ENCODE measurements at places on chromosomes 4 and X.

- DNase-seq: no peak
Observed at GRCh38 chr4:12123707-12124106, 695.0 kb upstream of the HS3ST1 start.

DNA sequence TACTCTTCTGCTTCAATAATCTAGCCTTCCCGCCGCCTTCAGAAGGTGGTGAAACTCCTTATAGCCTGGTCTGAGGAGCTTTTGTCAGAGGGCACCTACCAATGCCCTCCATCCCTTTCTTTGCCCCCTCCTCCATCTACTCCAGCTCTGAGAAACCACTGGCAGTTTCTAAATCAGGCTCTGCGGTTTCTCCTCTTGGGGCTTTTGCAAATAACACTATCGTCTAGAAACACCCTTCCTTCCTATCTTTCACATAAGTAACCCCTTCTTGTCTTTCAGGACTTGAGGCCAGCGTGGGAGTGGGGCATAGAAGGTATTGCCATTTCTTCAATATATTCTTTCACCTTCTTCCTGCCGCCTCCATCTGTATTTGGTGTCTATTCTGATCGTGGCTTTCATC lies 1.2 kb upstream of the EFHC2 start:
- no peak for DNase-seq

DNA sequence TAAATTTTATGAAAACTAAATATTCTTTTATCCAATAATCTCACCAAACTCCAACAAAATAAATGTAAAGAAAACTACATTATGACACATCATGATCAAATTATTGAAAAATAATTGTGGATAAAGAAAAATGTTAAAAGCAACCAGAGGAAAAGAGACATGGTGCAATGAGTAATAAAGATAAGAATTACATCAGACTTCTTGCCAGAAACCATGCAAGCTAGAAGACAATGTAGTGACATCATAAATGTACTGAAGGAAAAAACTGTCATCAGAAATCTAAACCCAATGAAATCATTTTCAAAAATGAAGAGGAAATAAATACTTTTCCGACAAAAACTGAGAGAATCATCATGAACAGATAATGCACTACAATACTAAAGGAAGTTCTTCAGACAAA lies 135.9 kb upstream of the EOLA2 start:
- DNase-seq: no peak

DNA sequence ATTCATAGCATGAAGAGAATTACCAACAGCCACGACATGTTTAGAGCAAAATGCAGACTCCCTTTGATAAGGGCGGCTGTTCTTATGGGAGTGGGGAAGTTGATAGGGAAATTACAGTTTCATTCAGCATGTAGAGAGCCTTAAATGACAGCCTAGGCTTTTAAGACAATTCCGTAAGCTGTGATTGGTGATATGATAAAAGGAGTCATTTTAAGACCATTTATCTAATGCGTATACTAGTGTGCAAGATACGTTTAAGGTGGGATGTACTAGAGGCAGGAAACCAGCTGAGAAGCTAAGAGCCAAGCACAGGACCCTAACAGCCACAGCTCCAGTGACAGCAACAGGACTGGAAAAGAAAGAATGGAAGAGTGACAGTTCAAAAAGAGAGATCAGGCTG lies 102.2 kb upstream of the ZFP42 start:
- no peak for DNase-seq

DNA sequence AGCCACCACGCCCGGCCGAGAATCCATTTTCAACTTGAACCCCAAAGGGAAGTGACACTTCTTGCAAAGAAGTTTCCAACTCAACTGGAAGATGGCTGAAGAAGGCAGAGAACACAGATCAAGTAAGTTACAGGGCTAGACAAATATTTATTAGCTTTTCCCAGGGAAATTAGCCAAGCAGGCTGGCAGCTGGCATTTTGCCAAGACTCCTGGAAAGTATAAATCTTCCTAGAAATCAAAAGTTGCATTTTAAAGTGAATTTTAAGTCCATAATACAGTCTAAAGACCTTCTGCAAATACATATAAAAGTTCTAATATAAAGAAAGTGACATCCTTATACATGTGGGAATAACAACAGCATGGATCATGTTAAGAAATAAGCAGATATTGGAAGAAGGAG lies 3.4 kb upstream of the MRPL1 start:
- no peak for DNase-seq

- no peak for DNase-seq
Observed at GRCh38 chrX:49767236-49767635, 61.9 kb upstream of the PAGE4 start.

GRCh38 chr4:86269354-86269753 lies 90.5 kb downstream of the MAPK10 start:
- DNase-seq: no peak

GRCh38 chrX:109880629-109881028 lies 122.3 kb upstream of the TMEM164 start:
- peak; percentile 15 for DNase-seq

DNA sequence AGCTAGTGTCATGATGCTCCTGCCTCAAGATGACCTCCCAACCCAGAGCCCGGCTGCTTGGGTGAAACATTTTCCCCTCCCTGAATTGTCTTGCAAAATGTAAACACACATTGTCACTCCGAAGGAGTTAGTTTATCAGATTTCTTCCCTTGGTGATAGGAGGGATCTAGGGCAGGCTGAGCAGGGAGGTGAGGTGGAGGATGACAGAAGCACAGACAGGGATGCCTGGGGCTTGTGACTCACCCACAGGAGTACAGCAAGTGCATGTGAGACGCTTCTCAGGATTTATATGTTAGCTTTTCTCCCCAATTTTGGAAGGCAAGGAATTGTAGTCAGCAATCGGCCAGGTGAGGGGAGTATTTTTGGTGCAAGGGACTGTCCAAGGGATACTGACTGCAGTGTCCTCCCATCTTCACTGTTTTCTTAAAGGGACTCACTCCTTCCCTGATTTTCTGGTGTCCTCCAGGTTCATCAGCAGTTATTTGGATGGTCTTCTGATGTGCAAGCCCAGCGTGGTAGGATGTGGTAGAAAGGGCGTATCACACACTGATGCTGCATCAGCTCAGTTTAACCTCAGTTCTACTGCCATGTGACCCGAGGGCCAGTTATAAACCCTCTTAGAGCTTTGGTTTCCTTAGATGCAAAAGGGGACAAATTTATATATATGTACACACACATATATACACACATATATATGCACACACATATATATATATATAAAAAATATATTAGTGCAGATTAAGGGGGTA lies 46.2 kb upstream of the IGFBP7 start:
- peak; percentile 45 for DNase-seq

- DNase-seq: peak; percentile 31
Observed at GRCh38 chrX:78375894-78376293, 48.5 kb upstream of the CYSLTR1 start.

DNA sequence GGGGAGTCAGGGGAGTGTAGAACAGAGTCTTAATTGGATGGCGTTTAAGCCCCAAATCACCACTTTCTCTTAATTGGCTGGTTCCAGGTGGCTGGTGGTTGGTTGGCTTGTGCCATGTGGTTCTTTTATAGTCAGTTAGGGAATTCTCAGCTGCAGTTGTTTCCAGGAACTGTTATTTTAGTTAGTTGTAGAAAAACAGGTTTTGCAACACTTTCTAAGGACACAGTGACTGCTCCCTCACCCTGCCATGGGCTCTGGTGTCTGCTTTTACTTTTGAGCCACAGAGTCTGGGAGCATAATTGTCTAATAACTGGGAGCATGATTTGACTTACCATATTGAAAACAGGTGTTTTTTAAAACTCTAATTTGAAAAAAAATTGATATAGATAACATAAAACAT lies 75.8 kb upstream of the PCDH18 start:
- DNase-seq: no peak

GRCh38 chr4:116636917-116637316 lies 448.5 kb downstream of the TRAM1L1 start:
- no peak for DNase-seq

DNA sequence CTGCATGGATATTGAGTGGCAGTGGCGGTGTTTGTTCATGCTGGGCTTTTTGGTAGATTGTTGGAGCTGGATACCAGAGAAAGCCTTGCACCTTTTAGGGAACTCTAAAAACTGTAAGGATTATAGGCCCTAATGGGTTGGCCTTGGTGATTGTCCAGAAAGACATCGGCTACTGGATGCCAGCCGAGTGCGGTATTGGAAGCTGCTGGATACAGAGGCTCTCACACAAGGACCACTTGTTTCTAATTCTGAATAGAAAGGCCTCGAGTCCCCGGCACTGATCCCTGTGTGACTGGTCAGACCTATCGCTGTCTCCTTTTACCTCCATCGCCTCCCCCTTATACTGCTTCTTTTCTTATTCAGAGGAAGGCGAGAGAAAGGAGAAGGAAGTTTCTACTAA lies 27.3 kb upstream of the SCOC start:
- DNase-seq: no peak

DNA sequence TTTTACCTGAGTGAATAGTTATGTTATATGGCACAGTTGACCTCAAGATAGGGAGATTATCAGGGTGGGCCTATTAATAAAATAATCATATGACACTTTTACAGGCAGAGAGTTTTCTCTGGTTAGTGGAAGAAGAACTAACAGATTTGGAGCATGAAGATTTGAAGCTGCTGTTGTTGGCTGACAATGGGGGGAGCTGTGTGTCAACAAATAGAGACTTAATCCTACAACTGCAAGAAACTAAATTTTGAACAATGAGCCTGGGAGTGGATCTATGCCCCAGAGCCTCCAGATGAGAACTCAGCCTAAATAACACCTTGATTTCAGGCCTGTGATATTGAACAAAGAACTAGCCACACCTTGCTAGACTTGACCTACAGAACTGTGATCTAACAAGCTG lies 7.2 kb upstream of the CCSER1 start:
- no peak for DNase-seq

DNA sequence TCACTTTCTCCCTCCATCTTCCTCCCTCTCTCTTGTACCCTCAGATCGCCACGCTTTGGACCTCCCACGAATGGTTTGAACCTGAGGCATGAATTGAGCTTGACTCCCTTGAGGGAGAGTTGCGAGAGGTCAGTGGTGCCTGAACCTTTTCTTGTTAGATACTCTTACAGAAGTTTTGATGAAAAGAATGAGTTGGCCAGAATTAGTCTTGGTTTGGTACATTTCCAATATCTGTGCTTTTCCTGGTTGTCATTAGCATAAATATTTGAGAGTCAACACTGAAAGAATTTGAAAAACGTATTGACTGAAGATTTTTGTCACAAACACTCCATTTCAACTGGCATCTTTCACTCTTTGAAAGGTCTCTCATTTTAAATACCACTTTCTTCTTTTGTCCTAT lies 510.6 kb upstream of the DIPK2B start:
- DNase-seq: peak; percentile 47

- peak; percentile 51 for DNase-seq
Observed at GRCh38 chr4:186201535-186202230, 10.3 kb downstream of the CYP4V2 start.

DNA sequence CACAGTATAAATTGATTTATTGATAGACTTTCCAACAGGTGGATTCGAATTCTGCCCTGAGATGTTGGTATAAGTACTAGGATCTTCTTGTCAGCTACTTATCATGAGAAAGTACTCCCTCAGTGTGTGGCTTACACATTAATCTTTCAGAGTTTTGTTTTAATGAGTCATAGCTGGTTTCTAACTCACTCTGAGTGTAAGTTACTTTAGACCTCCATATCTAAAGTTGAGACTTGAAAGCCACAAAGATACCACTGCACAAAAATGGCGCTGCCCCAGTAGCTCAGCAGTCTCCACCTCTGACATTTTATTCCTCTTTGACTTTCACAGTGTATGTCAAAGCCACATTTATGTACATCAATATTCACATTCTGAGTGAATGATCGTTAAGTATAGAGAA lies 318.5 kb downstream of the ARAP2 start:
- DNase-seq: peak; percentile 8

DNA sequence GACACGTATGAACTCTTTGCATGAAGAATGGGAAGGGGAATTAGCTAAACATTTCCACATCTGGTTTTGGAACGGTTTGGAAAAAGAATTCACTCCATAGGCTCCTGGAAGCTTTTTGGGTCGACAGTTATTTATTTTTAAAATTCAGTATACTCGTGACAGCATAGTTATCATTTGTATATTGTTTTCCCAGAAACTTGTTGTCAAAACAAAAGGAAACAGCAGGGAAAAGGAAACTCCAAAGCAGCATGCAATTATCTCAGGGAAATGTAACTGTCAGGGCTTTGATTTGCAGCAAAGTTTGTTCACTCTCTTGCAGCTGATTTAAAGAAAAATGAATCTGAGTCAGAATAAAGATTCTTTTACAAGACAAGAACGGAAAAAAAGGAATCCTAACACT lies 86.5 kb downstream of the PLAC1 start:
- no peak for DNase-seq

DNA sequence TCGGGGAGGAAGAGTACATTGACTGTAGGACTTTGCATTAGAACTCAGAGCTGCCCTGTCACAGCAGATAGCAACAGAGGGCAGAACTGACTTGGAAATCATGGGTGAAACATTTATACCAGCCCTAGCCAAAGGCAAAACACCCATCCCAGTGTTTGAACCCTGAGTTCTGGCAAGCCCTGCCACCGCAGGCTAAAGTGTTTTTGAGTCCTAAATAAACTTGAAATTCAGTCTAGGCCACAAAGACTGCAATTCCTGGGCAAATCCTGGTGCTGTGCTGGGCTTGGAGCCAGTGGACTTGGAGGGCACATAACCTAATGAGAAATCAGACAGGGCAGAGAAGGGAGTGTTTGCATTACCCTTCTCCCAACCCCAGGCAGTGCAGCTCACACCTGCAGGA lies 1015.7 kb downstream of the FSTL5 start:
- DNase-seq: no peak

GRCh38 chrX:47831788-47832187 lies 4.9 kb upstream of the ZNF81 start:
- DNase-seq: peak; percentile 32

GRCh38 chrX:100682939-100683338 lies 38.9 kb downstream of the SRPX2 start:
- no peak for DNase-seq

- DNase-seq: no peak
Observed at GRCh38 chr4:134201216-134202161, at the start of gene PABPC4L. Gene PABPC4L, minus strand, starts transcription at chr4:134201789. Its CDS starts 770 bp downstream, at chr4:134201019.

DNA sequence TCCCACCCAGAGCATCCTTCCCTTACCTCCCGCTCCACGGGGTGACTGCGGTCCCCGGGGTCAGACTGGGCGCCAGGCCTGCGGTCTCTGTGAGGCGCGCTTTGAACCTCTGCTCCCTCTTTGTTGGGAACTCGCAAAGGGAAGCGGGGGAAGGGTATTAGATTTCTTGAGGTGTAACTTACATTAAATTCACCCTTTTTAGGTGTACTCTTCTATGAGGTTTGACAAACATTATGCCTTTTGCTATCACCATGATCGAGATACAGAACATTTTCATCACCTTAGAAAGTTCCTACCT lies 569 bp downstream of the DCK start:
- no peak for DNase-seq

- no peak for DNase-seq
Observed at GRCh38 chr4:152239216-152239615, 296.7 kb downstream of the FBXW7 start.

DNA sequence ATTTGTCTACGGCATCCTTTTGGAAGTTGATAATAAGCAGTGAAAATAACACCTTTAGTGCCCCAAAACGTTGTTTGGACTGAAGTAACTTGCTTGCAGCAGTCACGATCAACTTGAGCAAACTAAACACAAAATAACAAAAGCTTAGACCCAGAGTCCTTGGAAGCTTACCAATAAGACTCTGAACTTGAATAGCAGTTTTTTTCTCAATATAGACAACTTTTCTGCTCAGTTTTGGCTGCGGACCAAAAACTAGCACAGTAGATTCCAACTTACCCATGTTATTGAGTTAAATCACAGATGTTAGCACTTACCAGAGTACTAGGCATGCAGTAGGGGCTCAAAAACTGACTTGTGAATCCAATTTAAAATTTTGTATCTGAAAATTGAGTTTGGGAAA lies 746.9 kb downstream of the PCDH19 start:
- DNase-seq: no peak

GRCh38 chr4:183633476-183634400 lies 25.2 kb downstream of the RWDD4 start:
- no peak for DNase-seq

Data from HT1080 (cell line).